ENCODE measurements at places on chromosomes 1 and 21.

GRCh38 chr1:116031302-116031835, 55.1 kb downstream of the SLC22A15 start:
- DNase-seq = no peak

- peak; percentile 67 for DNase-seq
These were observed 9.9 kb downstream of the GPR3 start for GRCh38 chr1:27402349-27402754.

- DNase-seq = no peak
These were observed 213.8 kb downstream of the PLA2G4A start for GRCh38 chr1:187042538-187042937.

DNA sequence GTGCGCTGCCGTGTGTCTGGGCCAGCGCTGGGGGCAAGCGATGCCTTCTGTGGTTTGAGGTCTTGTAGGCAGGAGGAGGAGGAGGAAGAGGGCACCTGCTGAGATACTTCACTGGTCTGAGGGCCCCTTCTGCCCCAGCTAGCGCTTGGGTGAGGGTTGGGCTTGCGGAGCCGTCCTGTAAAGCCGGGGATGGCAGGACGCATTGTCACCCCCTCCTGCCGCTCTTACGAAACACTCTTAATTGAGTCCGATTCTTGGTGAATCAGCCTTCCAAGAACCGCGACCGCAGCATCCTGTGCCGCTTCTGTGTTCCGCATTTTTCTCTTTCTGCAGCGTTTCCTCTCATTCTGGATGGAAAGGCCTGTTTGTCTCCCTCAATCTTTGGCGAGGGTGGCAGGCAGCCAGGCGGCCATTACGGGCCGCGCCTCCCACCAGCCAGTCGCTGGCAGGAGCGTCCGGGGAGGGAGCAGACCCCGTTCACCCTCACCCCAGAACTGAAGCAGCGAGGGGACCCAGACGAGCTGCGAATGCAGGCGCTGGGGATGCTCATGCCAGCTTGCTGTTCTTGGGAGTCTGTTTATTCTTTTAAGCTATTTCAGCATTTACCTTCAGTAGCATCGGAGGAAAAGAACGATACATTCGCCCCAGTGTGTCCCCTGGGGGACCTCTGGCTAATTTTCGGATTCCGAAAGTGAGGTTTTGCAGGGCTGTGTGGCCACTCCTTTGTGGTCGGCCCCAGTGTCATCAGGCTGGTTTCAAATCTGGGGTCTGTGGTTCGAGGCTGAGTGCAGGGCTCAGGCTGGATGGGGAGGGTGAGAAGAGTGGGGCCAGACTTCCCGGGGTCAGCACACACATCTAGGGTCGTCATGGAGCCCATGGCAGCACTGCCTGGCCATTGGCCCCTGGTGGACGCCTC, 62.7 kb downstream of the SKI start:
- peak; percentile 40 for DNase-seq

- DNase-seq = no peak
These were observed 90.9 kb upstream of the RGS18 start for GRCh38 chr1:192067360-192067759.

- no peak for DNase-seq
These were observed 119.4 kb downstream of the SLC45A1 start for GRCh38 chr1:8437347-8437746.

DNA sequence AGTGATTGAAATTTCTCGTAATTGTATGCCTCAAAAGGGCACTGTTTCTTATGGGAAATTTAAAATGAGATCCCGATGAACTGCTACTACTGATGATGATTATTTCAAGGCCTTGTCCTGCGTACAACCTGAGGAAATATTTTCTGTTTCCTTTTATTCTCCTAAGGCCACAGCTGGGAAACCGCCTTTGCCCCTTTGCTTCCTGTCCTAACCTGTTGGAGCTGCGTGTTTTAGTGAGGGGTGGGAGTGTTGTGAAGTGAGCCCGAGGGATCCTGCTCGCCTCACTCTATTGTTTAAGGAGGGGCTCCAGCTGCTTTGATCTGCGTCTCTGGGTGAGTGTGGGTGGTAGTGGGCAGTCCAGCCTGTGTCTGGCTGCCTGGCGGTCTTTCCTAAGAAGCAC, 14.4 kb downstream of the LAMC2 start:
- no peak for DNase-seq

- no peak for DNase-seq
These were observed 18.1 kb upstream of the SAMD13 start for GRCh38 chr1:84283381-84283780.

DNA sequence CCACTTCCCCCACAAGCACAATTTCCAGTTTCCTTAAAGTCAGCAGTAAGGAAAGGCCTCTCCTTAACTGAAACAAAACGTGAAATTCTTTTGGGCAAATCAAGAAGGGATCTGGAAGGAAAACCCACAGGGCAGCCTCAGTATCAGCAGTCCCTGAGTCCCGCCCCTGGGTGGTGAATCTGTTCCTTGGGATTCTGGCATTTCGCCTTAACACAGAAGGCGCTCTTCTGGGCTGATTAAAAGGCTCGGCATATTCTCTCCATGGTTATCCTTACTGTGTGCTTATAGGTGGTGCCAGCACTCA, 12.2 kb upstream of the RAB4A start:
- DNase-seq = no peak

- DNase-seq = no peak
These were observed 328 bp upstream of the KRTAP10-8 start for GRCh38 chr21:44611551-44611950.

GRCh38 chr1:205356440-205357139, at the start of gene KLHDC8A:
Gene KLHDC8A (minus strand): TSS chr1:205356922. CDS start chr1:205343604, 13,318 bp downstream.
- DNase-seq = no peak

- DNase-seq = no peak
These were observed 47.2 kb downstream of the KLHDC7A start for GRCh38 chr1:18527921-18528320.

GRCh38 chr1:44000122-44000665, 8.8 kb downstream of the CCDC24 start:
- no peak for DNase-seq

DNA sequence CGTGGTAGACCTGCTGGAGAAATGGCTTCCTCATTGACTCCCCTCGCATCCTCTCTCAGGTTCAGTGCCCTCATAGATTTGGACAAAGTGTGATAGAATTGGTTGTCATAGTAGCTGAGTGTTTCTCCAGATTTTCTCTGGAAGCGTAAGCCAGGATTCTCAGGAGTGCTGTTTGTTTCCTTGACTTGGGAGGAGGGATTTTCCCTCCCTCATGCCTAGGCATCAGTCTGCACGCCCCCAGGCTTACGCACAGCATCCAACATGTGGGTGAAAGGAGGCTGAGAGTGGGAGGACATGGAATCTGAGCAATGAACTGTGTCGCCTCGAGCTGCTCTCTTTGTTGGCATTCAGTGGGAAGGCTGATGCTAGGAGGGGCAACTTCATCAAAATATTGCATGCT, 503.5 kb downstream of the LTN1 start:
- no peak for DNase-seq

- no peak for DNase-seq
These were observed 32.3 kb downstream of the EEIG2 start for GRCh38 chr1:108592030-108592759.

GRCh38 chr1:165476776-165477175, 31.9 kb upstream of the RXRG start:
- no peak for DNase-seq

GRCh38 chr1:91717839-91718238, 168.1 kb downstream of the TGFBR3 start:
- no peak for DNase-seq

GRCh38 chr1:80048716-80049115, 1042.2 kb upstream of the ADGRL4 start:
- no peak for DNase-seq

DNA sequence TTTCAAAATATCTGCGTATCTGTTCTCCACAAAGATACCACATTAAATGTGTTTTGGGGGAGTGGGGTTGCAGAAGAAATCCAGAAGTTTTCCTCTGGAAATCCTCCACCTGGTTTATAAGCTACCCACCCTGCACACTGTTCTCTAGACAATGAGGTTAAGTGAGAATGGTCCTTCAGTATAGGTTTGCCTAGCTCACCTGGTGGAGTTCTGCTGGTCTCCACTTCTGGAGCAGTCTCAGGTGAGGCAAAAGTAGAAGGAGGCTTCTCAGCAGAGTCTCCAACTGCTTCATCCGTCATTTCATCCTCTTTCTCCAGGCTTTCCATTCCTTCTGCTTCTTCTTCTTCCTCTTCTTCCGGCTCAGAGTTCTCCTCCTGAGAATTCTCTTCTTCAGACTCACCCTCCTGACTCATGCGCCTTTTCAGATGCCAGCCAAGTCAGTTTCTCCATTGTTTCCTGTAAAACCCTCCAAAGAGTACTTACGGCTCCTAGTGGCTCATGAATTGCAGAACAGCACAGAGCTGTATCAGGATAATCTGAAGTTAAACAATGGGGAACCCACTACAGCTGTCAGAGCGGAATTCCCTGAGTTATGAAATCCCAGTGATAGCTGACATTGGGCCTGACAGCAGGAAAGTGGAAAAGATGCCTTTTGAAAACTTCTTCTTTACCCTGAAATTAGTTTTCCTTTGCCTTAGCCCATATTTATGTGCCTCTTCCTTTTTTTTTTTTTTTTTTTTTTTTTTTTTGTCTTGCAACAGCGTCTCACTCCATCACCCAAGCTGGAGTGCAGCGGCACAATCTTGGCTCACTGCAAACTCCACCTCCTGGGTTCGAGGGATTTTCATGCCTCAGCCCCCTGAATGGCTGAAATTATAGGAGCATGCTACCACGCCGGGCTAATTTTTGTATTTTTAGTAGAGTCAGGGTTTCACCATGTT, 38.5 kb downstream of the MSTO1 start:
- no peak for DNase-seq
